ENCODE measurements at places on chromosomes 11 and 22.

DNA sequence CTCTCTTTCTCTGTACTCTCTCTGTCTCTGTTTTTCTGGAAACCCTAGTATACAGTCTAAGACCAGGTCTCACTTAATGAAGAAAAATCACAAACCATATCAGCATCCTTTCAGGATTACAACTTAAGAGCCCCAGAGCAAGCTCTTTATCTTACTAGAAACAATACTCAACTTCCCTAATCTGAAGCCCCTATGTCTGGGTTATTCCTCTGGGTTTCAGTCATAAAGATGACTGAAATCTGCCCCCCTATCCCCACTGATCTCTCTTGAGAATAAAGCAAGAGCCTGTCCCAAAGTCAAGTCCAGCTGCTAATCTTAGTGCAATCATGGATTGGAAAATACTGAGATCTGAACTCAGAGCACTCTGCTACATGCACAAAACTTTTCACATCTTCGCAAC, 53.9 kb upstream of the PICALM start:
- no peak for DNase-seq

DNA sequence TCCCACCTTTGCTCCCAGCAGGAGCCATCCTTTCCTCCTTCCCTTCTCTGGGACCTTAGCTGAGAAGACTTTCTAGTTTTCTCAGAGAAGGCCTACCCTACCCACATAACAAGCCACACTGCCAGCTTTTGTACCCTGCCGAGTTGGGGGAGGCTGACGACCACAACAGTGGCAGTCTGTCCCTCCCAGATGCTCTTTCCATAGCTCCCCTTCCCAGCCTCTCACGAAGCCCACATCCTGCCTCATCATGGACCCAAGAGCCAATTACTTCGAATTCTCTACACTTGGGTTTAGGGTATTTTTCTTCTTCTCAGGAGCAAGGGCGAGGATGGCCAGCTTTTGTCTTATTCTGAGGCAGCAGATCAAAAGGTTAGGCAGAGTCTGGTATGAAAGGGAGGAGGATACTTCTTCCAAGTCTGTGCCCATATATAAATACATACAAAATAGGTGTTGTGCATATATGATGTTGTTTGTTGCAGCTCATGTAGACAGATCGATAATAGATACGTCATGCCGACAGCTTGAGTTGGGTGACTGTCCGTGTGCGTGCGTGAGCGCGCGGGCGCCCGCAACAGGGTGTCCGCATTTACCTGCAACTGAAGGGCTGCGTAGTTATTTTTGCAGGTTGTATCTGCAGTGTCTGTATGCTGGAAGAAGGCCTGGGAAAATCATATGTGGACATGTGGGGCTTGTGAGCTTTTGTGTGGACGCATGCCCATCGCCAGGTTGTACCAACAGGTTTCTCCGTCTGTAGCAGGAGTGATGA, 846 bp upstream of the NRGN start:
- no peak for DNase-seq

- DNase-seq = no peak
These were observed 676.2 kb downstream of the BRD1 start for GRCh38 chr22:49151256-49152126.

DNA sequence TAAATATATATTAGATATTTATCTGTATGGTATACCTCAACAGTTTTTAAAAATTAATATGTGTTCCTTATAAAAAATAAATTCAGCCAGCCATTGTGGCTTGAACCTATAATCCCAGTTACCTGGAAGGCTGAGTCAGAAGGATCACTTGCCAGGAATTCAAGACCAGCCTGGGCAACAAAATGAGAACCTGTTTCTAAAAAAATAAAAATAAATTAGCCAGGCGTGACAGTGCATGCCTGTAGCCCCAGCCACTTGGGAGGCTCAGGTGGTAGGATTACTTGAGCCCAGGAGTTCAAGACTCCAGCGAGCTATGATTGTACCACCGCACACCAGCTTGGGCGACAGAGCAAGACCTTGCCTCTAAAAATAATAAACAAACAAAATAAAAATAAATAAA, 54.9 kb downstream of the PHF21A start:
- DNase-seq = no peak

GRCh38 chr11:68816917-68817419, 24.7 kb downstream of the CPT1A start:
- no peak for DNase-seq

Data from HCT116 (cell line).